Effector memory CD8-positive, alpha-beta T cell (primary cell): ENCODE measurements at places on chromosomes 3 and 15.

- DNase-seq: no peak
These were observed 12.6 kb upstream of the ADPGK start for GRCh38 chr15:72796210-72796514.

DNA sequence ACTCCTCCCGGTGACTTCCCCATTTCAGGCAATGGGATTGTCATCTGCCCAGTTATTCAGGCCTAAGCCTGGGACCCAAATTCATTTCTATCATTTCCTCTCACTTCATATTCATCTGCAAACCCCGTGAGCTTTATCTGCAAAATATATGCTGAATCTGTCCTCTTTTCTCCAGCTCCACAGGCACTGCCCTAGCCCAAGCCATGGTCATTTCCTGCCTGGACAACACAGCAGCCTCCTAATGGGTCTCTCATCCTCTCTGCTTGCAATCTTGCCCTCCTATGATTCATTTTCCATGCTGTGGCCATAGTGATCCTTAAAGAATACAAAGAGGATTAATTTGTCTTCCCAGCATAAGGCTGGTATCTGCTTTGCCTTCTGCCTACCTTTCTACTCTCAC, 6.1 kb downstream of the RBP2 start:
- no peak for DNase-seq

DNA sequence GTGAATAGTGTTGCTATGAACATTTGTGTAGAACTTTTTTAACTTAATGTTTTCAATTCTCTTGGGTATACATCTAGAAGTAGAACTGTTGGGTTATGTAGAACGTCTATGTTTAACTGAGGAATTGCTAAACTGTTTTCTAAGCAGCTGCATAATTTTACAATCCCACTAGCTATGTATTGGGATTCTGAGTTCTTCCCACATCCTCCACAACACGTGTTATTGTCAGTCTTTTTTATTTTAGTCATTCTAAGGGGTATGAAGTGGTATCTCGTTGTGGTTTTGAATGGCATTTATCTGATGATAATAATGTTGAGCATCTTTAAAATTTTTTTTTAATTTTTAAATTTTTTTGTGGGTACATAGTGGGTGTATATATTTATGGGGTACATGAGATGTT, 55.0 kb upstream of the NPHP3 start:
- DNase-seq: no peak

- DNase-seq: no peak
These were observed 24.2 kb downstream of the PXYLP1 start for GRCh38 chr3:141255846-141256261.

GRCh38 chr3:56633602-56634535, 49.2 kb downstream of the TASOR start:
- no peak for DNase-seq

DNA sequence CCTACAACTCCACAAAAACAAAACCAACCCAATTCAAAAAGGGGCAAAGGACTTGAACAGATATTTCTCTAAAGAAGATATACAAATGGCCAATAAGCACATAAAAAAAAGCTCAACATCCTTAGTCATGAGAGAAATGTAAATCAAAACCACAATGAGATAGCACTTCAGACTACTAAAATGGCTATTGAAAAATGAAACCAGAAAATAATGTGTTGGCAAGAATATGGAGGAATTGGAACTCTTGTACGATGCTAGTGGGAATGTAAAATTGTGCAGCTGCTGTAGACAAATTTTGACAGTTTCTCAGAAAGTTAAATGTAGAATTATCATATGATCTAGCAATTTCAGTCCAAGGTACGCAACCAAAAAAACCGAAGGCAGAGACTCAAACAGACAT, 29.0 kb downstream of the KY start:
- no peak for DNase-seq

DNA sequence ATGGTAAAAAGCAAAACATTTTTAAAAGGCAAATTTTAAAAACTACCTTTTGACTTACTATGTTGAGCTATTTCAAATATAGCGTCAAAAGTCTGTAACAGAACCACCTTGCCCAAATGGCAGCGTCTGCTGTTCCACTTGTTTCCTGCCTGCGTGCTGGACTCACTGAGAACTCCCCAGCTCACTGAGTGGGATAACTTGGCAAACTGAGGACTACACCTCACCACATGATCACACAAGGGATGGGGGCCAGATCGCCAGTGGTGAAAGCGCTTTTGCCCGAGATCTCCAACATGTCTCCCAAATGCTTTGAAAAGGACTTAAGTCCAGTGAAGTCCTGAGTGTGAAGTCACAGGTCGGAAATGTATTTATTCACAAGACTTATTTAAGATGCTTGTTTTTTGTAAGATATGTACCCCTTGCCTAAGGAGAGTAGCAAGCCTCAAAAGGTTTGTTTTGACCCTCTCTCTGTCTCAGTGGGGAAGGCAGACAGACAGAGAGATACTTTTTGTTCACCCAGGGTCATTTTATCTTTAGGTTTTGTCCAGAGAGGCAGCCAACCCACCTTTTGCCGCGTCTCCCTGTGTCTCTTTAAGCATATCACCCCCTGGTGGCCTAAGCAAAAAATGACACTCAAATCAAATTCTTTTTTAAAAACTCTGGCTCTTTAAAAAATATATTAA, 192.6 kb downstream of the PDZRN3 start:
- DNase-seq: no peak

DNA sequence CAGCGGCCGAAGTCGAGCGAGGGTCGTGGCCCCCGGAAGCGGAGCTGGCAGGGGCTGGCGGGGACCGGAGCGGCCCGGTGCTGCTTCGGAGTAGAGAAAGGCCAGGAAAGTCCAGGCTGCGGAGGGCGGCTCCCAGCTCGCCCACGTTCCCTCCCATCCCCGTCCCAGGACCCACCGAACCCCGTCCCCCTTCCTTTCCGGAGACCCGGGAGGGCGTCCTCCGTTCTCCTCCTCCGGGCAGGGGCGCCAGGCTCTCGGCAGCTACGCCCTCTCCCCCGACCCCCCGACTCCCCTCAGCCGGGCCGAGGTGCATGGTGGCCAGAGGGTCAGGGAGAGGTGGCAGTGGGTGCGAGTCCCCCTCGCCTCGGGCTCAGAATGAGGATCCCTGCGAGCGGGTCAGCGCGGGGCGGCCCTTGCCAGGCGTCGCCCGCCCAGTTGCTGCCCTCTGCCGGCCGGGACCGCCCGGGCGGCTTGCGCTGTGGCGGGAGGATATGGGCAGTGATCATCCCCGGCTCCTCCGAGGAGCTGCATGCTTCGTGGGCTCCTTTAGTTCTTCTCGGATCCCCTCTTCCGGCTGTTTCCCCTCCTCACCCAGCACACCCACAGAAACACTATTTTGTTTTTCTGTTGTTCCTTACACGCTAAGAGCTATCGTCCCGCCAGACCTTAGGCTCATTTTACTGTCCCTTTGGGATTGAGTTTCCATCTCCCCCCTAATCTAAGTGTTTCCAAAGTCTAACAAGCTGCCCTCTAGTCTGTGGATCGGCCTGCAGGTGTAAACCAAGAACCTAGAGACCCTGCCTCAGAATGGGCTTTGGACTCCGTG, 744 bp upstream of the ALDH1A2 start:
- peak; percentile 13 for DNase-seq

DNA sequence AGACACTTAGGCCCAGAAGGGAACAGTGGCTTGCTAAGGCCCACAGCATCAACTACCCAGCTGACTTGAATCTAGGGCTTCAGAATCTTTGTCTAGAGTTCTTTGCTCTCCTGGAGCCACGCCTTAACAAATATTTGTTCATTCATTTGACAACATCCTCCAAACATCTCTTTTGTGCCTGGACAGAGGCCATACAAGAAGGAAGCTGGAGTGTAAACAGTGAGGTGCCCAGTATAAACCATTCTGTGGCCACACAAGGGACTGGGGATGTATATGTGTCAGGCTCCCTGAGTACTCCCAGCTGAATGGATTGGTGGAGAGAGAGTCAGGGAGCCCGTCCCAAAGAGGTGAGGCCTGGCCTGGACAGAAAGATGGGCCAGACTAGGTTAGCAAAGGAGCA, 3.4 kb downstream of the CIB2 start:
- DNase-seq: no peak

DNA sequence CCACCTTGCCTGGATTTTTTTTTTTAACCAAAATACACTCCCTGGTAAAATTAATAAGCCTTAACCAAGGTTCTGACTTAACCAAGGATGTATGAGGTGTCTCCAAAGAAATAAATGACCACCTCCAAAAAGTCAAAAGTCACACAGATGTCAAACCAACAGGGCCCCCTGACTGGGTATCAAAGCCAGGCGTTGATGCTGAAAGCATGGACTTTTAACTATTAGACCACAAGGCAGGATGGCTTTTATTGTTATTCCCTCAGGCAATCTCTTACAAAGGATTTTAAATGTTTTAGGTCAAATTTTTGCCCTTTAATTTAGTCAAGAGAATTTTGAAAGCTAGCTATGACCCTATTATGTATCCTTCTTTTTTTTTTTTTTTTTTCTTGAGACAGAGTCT, 60.4 kb downstream of the OSTN start:
- DNase-seq: no peak

- DNase-seq: no peak
These were observed 133.0 kb downstream of the LRRK1 start for GRCh38 chr15:101052031-101052620.

- DNase-seq: no peak
These were observed 2.0 kb upstream of the ST8SIA2 start for GRCh38 chr15:92391640-92392039.

- no peak for DNase-seq
These were observed 57.4 kb upstream of the MYZAP start for GRCh38 chr15:57534281-57534680.

DNA sequence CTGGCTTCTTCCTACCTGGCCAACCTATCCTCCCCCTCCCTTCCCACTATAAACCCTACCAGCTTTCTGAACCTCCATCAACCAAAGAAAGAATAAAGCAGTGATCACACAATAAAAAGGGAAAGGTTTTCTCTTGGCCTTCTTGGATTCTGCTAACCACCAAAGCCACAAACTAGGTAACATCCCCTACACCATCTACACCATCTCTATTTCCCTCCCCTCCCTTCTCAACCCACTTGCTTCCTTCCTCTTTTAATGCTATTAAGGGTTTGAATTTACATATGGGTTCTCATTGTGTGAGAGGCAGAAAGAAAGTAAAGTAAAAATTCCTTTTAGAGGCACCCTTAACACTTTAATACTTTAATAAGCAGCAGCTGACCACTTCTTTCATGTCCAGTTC, 25.8 kb upstream of the RSL24D1 start:
- DNase-seq: no peak

DNA sequence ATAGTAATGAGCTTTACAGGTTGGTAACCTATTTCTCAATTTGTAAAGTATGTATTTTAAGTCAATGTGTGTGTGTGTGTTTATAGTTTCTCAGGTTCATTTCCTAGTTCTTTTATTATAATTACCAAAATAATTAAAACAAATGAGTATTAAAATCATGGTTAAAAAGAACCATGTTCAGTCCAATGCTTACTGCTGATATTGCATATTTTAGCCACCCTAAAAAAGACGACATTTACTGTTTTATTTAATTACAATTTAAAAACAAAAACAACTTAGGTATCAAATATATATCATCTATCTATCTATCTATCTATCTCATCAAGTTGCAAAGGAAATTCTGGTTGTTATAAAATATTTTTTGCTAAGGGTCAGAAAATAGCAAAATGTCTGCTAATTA, 203.3 kb downstream of the GBE1 start:
- DNase-seq: no peak

GRCh38 chr3:43194490-43195114, 88.7 kb upstream of the POMGNT2 start:
- DNase-seq: peak; percentile 23

DNA sequence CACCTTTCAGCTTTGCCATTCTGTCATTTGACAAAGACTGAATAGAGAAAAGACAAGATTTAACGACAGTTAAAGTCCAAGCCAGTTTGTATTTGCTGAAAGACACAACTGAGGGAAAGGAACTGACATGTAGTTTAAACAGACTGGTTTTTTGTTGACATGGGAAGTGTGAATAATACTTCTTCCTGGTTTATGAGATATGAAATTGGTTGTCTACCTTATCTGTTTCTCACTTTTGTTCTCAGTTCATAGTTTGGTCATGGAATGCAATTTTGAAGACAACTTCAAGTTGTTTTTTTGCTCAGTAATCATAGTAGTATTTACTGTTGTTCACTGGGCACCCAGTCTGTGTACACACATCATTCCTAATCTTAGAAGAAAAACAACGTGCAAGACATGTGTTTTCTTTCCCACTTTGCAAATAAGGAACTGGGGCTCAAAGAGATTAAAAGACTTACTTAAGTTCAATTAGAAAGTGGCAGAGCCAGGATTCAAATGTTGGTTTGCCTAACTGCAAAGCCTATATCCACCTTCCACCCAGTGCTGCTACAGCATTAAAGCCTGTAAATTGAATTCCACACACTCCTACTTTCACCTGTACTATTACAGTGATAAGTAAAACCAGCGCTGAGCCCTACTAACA, 103.5 kb downstream of the LPP start:
- DNase-seq: no peak

- no peak for DNase-seq
These were observed 62.9 kb downstream of the SERPINI1 start for GRCh38 chr3:167798443-167798842.

GRCh38 chr3:49554633-49555265, 472 bp downstream of the BSN start:
- peak; percentile 52 for DNase-seq
